ENCODE measurements at places on chromosomes 1 and 21.

GRCh38 chr1:36151845-36152203 lies 2.5 kb upstream of the TRAPPC3 start:
- peak; percentile 58 for DNase-seq

- DNase-seq, result no peak
Observed at GRCh38 chr1:2422523-2422922, 10.2 kb upstream of the PEX10 start.

DNA sequence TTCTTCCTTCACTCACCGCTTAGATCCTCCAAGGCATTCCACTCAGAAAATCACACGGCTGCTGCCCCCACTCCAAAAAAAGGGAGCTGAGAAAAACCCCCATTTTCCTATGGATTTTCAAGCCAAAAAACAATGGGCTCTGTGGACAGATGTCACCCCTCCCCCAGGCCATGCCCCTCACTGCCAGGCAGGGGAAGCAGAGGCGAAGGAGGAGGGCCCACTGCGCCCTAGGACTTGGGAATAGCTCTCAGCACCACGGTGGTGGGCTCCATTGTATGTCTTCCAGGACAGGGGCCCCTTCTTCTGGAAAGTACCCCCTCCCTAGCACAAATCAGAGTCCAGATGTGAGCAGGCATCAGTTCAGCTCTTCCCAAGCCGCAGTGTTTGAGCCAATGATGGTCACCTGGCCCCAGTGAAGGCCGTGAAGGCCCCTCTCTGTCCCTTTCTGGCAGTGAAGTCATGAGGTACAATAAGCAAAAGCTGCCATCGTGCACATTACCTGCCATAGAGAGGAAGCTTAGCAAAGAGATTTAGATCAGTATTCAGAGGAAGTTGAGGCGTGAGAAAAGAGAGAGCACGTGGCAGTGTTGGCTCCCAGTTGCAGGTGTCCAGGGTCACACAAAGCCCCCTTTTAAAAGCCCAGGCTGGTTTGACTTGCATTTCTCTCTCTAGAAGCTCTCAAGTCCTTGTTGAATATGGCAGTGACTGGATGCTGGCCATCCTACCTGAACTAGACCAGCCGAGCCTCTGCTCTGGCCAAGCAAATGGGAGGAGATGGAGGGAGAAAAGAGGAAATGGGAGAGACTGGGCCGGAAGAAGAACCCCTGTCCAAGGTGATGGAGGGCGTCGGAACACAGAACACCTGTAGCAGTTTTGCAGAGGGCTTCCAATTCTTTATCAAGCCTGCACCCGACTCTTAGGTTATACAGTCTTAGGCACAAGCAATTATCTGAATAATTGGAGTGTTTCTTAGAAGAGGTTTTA lies 149.0 kb downstream of the TOMM20 start:
- no peak for DNase-seq

GRCh38 chr1:216750961-216751360 lies 27.7 kb upstream of the ESRRG start:
- DNase-seq, result no peak

GRCh38 chr1:201299968-201300367 lies 16.7 kb downstream of the PKP1 start:
- no peak for DNase-seq

DNA sequence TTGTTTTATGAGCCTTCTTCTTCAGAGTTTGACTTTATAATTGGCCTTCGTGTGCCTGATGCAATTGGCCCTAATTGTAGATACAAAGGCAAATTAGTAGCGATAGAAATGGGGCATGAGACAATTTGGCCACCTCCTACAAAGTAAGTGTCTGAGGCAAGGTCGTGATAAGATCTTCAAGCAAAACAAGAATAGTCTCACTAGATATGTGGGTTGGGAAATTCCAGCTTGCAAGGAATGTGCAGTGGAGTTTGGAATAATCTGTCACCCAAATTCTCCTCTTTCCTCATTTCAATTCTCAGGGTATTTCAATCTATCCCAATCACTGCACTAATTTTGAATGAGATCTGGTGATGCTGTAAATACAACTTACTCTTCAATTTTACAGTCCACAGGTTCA lies 11.4 kb upstream of the TSNAX start:
- DNase-seq, result no peak

GRCh38 chr1:3707298-3707938 lies 44.8 kb upstream of the CCDC27 start:
- no peak for DNase-seq

- no peak for DNase-seq
Observed at GRCh38 chr1:245802941-245803665, 648.3 kb downstream of the KIF26B start.

- DNase-seq, result no peak
Observed at GRCh38 chr1:75136921-75137641, 2.9 kb downstream of the LHX8 start.

- DNase-seq, result no peak
Observed at GRCh38 chr1:205024679-205025078, 18.3 kb upstream of the CNTN2 start.

DNA sequence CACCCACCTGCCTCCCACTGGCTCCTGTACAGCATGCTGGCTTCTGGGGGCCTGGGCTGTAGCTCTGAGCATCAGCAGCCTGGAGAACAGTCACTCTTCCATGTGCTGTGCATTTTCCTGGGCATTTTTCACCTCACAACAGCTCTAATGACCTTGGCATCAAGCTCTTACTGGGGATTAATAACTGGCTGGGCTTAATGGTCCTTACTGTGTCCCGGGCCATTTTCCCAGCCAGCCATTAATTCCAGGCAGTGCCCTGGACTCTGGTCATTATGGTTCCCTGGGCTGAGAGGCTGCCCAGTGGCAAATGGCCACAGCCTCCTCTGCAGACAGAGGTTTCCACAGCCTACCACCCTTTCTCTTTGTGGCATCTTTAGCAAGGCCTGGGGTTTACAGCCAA lies 171.8 kb downstream of the ST6GALNAC5 start:
- no peak for DNase-seq

All from activated CD4-positive, alpha-beta T cell treated with anti-CD3 and anti-CD28 coated beads, Interleukin-2, amount 50 U/mL, for 48 hours (primary cell).